Kasumi-1 (cell line): ENCODE measurements at places on chromosomes 7 and 10.

DNA sequence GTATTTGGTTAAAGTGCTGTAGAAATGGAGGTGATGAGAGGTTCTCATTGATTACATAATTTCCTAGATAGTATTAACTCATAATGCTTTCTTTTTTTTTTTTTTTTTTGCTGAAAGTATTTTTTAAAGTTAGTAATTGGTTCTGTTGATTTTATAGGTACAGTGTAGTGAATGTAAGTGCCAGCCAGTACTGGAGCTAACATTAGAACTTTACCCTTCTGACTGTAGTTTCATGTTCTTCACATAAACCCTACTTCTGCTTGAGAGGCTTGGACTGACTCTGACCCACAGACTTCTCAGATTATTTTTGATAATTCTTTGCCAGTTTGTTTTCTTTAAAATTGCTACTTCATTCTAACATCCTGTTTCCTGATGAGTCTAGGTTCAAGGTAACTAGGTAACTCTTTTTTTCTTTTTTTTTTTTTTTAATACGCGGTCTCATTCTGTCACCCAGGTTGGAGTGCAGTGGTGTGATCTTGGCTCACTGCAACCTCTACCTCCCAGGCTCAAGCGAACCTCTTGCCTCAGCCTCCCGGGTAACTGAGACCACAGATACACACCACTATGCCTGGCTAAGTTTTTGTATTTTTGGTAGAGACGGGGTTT, 92.2 kb upstream of the OIT3 start:
- DNase-seq, result no peak

DNA sequence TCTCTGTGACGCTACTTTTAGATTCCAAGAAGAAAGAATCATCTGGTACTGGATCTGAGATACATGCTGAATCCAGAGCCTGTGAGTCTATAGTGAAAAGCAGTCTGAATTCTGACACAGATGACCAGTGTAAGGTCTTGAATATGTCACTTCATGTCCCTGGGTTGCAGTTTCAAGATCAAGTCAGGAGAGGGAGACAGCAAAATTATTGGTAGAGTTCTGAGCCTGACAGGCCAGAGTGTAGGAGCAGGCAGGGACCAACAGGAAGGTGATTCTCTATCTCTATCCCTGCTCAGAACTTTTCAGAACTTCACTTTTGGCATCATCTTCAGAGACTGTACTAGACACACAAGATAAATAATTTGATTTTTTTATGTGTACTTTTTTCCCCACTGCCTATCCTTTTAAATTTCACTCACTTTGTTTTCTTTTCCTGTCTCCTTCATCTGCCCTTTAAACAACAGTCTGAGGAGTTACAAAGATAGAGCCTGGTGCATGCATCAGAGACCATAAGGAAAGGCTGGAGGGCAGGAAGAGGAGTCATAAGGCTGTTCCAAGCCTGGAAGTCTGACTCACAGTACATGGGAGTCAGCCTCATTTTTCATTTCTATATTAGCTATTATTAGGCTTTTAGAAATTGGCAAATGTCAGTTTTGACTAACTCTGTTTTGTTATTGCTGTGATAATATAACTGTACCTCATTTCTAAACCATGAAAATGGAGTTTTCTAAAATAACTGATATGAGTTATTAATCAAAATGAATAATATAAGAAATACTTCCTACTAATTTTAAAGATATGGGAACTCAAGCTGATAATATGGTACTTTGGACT, 120.2 kb upstream of the TMEM229A start:
- peak; percentile 56 for DNase-seq

DNA sequence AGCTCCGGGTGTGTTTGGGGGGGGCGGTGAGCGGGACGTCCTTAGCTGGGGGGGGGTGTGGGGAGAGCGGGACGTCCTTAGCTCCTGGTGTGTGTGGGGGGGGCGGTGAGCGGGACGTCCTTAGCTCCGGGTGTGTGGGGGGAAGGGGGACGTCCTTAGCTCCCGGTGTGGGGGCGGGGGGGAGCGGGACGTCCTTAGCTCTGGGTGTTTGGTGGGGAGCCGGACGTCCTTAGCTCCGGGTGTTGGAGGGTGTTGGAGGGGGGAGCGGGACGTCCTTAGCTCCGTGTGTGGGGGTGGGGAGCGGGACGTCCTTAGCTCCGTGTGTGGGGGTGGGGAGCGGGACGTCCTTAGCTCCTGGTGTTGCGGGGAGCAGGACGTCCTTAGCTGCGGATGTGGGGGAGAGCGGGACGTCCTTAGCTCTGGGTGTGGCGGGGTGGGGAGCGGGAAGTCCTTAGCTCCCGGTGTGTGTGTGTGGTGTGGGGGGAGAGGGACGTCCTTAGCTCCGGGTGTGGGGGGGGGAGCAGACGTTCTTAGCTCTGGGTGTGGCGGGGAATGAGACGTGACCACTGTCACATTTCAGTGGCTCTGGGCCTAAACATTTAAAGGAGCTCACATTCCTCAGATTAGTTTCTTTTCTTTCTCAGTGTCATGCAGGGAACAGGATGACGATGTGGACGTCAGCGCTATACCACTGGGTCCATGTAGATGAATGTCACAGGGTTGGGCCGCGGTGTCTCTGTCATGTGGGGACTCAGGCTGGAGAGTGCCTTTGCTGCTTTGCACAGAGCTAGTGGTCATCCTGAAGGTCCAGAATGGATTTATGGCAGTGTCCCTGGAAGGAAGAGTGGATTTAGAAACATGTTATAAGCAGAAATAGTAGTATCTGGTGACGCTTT, 7.5 kb downstream of the DYNC2I1 start:
- DNase-seq, result peak; percentile 57

DNA sequence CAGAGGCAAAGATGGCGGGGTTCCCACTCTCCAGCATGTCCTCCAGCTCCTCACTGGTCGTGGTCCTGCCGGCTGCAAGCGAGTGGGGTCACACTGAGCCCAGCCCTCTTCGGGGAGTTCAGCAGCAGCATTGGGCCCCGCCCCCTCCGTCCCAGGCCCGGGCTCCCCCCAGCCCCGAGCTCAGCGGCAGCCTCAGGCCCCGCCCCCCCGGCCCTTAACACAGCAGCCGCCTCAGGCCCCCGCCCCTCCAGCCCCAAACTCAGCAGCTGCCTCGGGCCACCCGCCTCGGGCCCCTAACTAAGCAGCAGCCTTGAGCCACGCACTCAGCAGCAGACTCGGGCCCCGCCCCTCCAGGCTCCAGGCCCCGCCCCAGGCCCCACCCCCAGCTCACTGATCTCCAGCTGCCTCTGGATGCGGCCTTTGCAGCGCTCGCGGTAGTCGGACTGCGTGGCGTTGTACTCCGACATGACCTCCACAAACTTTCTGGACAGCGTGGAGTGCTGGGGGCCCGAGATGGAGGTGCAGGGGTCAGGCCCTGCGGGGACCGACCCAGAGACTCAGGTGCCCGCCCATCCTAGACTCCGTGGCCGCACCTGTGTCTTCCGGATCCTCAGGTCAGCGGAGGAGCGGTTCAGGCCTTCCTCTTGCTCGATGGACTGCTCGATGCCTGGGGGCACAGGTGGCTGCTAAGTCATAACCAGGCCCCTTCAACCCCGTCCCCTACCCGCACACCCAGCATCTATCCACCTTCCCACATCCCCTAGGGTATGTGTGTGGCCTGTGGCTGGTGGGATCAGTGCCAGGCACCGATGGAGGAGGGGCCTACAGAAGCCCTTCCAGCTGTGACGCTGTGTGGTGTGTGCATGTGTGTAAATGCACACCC, 15.5 kb downstream of the STX1A start:
- DNase-seq, result peak; percentile 31

- no peak for DNase-seq
These were observed 32.6 kb upstream of the PDK4 start for GRCh38 chr7:95628831-95629439.
